ENCODE measurements at places on chromosomes 5 and 9. TPM values are rescaled to one million over a fixed set of nuclear protein-coding genes. Genes with fewer than 3 reads are reported as not detected.

Gene LHX6
- 1.6 TPM for total RNA-seq

DNA sequence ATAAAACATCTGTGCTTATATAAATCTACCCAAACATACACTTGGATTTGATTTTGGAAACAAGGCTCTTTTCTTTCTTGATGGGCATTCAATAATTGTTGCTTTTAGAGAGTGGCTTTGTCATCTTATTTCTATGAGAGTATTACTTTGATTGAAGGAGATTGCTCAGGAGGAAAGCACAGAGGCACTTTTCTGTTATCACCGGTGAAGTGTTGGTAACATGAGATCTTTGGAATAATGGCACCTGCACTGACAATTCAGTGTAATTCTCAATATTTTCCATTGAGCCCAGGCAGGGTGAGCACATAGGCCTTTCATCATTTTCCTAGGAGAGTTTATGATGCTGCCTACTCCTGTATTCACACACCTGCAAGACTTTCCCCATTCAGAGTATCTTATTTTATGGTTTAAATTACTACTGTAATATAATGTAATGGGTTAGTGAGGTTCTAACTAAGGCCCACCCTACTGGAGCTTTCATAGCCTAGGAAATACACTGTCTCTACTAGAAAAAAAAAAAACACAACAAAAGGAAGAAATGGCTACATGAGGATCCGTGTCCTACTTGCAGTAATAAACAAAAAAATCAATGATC, 244.3 kb downstream of the DENND1A start:
- no peak for DNase-seq

GRCh38 chr5:15376803-15377202, 123.2 kb upstream of the FBXL7 start:
- no peak for DNase-seq

- DNase-seq, result no peak
Observed at GRCh38 chr5:177483994-177484901, 10.8 kb upstream of the DBN1 start.

DNA sequence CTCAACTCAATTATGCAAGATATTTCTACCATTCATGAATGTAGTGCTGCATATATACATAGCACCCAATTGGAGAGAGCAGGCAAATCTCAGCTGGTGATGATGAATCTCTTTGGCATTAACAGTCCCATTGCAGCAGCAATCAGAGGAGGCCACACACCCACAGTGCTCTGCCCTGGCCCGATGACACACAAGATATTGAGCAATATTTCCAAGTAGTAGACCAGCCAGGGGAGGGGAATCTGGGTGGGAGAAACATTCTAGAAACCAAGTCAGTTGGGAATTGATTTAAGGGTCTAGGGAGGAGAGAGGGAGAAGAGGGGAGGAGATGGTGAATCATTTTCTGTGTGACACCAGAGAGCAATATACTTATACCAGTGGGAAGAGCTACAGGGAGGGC, 14.9 kb upstream of the C5orf63 start:
- DNase-seq, result no peak
